Right cardiac atrium (tissue), 5 donors: ENCODE measurements at places on chromosomes 3 and 15. TPM values are rescaled to one million over a fixed set of nuclear protein-coding genes. Genes with fewer than 3 reads are reported as not detected.

KIF7 gene
- total RNA-seq = 6.2 TPM

LRRIQ4 gene
- not detected for total RNA-seq

DNA sequence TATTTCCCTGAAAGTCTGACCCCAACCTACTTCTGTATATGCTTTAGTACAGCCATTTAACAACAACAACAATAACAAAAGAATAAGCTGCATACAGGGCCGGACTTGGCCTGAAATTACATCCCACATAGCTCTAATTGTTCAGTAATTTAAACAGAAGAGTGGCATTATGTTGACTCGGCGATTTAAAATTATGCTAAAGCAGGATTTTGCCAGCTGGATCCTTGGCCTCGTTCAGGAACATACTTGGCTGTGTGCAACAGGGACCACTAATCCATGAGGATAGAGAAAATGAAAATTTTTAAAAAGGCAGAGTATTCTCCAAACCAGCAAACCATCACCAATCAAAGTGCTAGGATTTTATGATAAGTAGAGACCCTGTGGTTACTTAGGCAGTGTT, 433.1 kb upstream of the RBMS3 start:
- DNase-seq = no peak

- DNase-seq = no peak
Observed at GRCh38 chr15:26374806-26375205, 398.1 kb downstream of the GABRB3 start.

- no peak for DNase-seq
Observed at GRCh38 chr15:61248790-61249189, 19.7 kb upstream of the RORA start.

GRCh38 chr3:186775999-186776398, 7.4 kb upstream of the EIF4A2 start:
- DNase-seq = no peak

DNA sequence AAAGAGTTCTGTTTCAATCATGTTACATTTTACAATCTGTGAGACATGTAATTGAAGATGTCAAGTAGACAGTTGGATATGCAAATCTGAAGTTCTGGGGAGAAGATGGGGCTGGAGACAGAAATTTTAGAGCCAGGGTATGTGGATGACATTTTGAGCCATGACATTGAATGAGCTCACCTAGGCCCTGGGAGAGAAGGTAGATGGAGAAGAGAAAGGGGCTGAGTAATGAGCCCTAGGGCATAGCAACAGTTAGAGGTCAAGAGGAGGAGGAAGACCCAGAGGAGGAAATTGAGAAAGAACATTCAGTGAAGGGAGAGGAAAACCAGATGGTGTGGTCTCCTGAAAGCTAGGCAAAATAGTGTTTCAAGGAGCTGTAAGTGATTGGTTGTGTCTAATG, 15.3 kb downstream of the TMEM266 start:
- no peak for DNase-seq

- no peak for DNase-seq
Observed at GRCh38 chr15:79938143-79938542, 32.9 kb downstream of the BCL2A1 start.

GRCh38 chr3:33173103-33173502, 45.5 kb downstream of the SUSD5 start:
- DNase-seq = no peak
